ENCODE measurements at places on chromosomes 2 and 18.

DNA sequence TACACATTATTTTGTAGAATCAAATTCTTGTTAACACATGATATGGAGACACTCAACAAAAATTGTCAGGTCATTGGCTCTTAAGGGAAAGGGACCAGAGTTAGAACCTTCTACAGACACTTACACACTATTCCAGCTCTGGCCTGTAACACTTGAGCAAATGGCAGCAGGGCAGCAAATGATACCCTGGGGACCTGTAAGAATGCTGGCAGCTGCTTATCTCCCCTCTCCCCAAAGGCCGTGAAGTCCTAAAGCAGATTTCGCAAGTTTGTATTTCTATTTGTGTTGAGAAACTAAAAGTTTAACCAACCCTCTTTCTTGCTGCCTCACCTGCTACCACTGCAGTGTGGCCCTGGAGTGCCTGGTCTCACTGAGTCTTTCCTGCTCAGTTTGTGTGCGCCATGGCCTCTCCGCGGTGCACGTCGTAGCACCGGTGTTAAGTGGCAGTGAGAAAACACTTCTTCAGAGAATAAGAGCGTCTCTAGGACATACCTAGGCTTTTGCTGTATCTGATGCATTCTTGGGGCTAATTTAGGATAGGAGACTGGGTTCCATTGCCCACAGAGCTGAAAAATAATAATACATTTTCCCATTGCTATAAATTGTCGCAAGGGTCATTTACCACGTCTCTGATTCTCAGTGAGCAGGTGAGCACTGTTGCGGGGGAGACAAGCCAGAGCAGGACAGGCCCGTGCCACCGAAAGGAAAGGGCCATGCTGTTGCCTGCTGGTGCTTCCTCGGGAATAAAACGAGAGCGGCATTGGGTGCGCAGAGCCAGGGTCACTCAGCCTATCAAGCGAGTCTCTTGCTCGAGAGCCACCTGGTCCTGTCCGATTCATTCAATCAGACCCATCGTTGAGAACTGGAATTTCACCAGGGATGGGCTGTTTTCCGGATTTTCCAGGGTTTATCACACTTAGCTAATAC, 204.9 kb downstream of the PTGR3 start:
- DNase-seq: no peak

GRCh38 chr2:128544321-128545037, 225.8 kb upstream of the HS6ST1 start:
- DNase-seq: no peak

GRCh38 chr2:17620841-17621240, 80.3 kb downstream of the VSNL1 start:
- DNase-seq: no peak

- DNase-seq: no peak
Observed at GRCh38 chr2:237213315-237214022, 127.8 kb downstream of the COPS8 start.

DNA sequence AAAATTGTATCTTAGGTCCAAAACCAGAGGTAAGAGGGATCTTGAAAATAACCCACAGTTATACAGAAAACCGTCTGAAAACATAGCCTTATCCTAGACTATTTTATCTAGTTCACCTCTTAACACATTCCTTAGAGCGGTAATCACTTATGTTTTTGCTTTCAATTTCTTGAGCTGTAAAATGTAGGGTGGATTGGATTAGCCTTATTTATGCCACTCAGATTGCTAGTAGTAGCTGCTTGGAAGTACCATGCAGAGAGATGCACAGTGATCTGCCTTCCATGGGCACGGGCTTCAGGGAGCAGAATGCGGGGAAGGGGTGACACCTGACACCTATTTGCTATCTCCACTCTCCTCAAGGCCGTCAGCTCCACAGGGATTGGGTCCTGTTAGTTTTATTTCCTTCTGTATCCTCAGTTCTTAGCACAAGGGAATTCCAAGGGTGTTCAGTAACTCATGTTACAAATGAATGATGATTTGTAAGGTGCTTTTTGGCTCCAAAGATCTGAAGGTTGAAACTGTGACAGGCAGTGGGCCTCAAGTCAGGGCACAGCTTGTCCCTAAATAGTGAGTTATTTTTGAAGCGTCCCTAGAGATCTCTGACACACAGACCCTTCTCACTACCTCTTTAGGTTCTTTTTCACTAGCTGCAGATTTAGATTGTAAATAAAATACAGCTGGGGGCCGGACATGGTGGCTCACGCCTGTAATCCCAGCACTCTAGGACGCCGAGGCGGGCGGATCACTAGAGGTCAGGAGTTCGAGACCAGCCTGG, 64.0 kb upstream of the PMAIP1 start:
- no peak for DNase-seq

DNA sequence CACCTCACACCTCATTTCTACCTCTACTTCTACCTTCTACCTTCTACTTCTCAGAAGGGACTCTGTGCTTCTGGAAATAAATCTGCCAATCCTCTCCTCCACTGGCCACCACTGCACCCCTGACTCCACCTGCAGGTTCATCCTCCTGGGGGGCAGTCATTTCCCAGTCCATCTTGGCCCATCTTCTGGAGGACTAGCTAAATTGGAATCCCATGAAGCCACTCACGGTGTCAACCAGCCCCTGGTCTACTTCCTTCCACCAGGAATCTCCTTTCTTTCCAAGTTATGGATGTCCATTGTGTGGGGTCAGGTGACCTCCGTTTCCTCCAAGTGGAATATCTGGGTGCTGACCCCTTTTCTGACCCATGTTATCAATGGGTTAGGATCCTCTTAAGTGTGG, 3.9 kb downstream of the WNT10A start:
- no peak for DNase-seq

DNA sequence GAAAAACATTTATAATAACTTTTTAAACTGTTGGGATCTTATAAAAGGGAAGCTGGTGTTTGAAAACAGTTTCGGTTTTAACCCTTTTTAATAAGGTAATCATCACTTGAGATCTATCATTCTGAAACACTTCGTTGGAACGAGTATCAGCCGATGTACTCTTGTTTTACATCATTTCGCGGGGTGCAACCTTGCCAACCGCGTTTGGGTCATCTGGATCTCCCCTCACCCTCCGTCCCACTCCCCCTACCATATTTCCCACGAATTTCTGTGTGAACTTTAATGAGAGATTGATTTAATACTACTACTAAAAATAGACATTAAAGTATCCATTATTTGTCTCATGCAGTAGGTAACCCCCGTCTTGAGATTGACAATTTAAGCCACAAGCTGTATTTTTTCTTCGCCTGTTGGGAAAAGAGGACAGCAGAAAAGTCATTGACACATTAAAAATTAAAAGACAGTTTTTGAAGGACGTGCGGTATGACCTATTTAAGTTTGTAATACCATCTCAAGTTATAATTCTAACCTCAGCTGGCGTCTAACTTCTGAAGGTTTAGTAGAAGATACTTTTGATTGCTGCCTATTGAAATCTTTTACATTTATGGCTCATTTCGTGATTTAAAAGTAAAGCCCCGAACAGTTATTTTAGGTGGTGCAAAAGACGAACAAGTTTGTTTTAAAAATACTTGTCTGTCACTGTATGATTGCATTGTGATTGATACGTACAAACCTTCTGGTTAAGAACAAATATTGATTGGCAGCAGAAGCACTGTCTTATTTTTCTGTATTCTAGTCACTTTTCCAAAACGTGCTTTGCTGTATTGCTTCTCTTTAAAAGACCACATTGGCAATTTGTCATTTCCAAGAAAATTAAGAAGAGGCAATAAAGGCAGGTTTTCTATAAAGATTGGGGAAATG, 1.5 kb downstream of the CREB1 start:
- no peak for DNase-seq

DNA sequence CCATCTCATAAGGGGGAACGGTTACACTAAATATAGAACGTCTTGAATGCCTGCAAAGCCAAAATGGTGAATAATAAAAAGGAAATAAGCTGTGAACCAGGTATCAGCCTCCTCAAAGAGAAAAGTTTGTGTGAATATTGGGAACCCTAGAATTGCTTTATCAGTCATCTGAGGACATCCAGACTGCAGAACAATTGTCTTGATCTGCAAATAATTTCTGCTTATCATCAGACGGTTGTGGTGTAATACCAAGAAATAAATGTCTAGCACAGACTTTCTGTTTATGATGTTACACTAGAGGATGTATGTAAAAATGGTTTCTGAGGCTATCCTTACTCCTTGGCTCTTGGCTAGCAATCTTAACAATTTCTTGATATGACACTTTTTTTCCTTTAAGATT, 53.5 kb upstream of the SLC25A52 start:
- no peak for DNase-seq

- no peak for DNase-seq
Observed at GRCh38 chr2:80364524-80365212, 60.1 kb upstream of the LRRTM1 start.

- no peak for DNase-seq
Observed at GRCh38 chr2:173226899-173227698, 127.6 kb upstream of the CDCA7 start.

DNA sequence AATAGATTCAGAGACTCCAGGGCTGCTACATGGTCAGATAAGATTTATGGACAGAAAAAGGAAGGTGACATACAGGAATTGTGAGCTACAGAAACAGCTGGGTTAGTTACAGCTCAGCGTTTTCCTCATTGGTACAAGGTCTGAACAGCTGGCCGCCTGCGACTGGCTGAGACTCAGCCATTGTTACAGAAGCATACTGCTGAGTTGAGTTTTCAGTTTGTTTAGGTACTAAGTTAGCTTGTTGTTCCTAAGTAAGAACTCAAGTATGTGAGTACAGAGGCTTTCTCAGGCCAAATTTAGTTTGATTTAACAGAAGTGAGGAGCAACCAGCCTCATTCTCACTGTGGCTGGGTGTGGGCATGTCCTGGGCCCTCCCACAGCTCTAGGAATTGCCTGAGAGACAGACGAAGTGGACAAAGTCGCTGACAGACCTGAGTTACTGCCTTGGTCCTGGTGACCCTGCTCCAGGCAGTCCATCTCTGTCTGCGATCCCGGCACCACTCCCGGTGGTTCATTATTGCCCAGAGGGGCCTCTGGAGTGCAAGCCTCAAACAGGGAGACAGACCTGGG, 27.8 kb upstream of the RHOB start:
- DNase-seq: no peak

DNA sequence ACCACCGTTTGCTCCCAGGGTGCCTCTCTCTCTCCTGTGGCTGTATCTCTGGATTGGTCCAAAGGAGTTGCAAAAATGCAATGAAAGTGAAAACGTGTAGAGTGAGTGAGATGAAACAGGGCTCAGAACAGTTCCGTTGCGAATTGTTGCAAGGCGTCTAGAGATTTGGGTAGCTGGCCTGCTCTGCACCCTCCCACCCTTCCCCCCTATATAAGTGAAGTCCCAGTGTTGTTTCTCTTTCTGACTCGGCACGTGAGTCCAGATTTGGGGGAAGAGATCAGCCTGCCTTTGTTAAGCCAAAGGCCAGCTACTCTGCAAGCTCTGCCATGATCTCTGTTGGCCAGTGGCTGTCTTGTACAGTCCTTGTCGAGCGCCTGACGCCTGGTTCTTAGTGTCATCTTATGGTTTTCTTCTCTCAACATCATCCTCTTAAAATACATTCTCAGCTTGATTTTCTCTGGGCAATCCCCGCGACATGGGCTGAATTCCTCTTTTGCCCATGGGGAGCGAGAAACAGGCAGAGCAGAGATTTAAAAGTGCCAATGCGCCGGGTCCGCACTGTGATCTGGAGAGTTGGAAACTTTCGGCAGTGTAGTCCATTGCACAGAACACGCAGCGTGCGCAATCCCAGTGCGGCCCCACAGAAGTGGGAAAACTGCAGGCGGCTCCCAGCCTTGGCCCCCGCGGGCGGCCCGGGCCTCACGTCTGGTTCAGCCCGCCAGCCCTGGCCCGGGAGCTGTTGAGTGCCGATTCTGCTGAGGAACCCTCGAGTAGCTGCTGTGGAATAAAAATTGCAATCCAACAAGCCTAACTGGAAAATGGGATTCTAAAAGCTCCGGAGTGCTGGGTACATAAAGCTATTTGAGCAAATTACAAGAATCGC, 9.3 kb downstream of the MEIS1 start:
- DNase-seq: no peak

GRCh38 chr2:239695728-239696240, 295.0 kb upstream of the HDAC4 start:
- DNase-seq: no peak

- no peak for DNase-seq
Observed at GRCh38 chr18:51643483-51643882, 446.0 kb upstream of the MEX3C start.

- DNase-seq: no peak
Observed at GRCh38 chr2:54081574-54081973, 33.8 kb upstream of the ACYP2 start.

DNA sequence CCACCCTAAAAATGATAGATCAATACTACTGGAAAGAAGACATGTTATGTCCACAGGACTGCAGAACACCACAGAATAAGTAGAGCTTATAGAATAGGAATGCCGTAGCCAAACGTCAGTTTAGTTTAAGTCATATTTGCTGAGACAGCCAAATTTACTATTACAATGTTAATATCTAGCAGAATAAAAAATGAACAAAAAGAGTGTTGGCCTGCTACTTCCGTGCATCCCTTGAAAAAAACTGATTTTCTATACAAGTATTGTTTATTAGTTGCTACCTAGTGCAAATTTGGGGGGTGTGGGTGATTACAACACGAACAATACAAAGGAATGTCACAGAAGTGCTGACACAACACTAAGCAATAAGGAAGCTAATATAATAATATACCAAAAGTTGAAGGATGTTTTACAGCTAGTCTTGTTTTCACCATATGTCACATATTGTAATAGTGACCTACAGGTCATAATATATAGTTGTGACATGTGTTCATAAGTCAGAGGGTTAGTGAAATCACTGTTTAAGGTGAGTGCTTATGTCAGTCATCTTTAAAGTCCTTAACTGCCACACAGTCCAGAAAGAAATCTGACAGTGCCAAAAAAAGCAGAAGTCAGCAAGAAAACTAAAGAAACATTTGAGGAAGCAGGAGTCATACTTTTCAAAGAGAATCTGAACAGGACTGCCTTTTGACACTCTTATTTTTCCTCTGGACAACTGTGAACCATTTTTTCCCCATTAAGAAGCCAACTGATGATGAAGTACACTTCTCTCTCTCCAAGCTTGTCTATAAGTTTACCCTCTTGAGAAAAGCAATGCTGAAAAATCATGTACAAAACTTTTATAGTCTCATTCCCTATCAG, 376.4 kb downstream of the ZEB2 start:
- DNase-seq: no peak

GRCh38 chr18:680392-680791, 22.9 kb downstream of the TYMS start:
- no peak for DNase-seq

DNA sequence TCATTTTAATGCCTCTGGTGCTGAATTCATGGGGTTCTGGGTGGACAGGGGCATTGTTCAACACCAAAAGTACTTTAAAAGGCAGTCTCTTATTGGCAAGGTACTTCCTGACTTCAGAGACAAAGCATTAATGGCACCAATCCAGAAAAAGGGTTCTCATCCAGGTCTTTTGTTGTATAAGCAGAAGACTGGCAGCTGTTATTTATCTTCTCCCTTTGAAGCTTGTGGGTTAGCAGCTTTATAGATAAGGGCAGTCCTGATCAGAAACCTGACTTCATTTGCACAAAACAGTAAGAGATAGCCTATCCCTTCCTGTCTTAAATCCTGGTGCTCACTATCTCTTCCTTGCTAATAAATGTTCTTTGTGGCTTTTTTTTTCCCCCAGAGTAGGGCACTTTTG, 68.8 kb downstream of the VPS54 start:
- DNase-seq: no peak
